ENCODE measurements at places on chromosomes 5 and 9.

GRCh38 chr5:143638654-143639053, 173.3 kb upstream of the HMHB1 start:
- no peak for DNase-seq

DNA sequence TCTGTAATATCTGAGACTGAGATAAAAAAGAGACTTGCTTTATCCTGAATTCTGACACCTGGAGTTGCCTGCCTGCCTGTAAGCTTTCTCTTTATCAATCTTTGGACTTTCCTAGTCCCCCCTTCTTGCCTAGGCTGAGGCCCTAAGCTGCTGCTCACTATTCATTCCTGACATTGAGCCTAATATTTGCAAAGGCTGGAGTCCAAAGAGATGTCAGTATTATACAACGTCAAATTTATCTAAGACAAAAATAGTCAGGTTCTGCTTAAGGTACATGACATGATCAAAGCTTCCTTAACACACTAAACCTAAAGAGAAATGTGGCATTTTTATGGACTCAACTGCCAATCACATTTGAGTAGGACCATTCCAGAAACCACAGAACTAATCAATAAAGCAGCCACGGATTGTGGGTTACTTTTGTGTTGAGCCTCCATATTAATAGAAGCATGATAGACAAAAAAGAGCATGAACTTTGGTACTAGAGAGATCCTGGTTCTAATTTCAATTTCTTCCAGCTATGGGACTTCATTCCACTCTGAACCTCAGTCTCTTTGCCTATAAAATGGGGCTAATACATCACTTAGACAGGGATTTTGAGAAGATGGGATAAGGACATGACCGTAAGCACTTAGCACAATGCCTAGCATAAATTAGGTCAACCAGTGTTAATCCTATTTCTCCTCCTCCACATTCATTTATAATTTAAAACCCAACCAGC, 56.1 kb downstream of the IL33 start:
- DNase-seq: no peak

- no peak for DNase-seq
These were observed 2.3 kb downstream of the FAM170A start for GRCh38 chr5:119631660-119632059.

GRCh38 chr9:13388157-13388556, 108.7 kb upstream of the MPDZ start:
- no peak for DNase-seq

GRCh38 chr5:32848681-32849080, 137.6 kb downstream of the NPR3 start:
- no peak for DNase-seq

DNA sequence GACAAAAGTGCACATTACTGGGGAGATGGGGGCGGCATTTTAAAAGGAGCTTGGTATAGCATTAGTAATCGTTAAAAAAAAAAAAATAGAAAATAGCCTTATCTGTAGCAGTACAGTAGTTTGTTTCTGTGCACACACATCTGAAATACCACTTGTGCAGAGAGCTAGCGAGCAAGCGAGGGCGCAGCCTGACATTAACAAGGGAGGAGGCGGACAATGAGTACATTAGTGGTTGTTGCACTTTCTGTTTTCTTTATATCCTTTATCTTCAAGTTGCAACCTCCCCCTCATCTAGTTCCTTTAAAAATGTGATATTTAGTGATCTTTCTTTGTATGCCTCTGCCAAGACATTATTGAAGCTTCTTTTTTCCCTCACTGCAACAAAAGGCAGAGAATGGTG, 880 bp upstream of the PTPDC1 start:
- DNase-seq: no peak

DNA sequence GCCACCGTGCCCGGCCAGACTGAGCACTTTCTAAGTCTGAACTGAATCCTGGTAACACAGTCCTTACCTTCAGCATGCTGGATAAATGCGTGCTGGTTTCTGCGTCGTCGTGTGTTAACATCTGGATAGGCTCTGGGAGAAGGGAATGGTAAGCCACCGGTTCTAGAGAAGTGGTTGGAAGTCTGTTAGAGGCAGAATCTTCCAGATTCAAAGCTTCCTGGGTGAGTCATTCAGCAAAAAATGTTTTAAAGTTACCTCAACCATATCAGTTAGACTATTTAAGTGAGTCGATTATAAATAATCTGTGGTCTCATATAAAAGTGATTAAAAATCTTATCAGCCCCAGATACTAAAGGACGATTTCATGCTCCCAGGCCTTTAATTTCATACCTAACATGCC, 256.5 kb upstream of the NFIL3 start:
- DNase-seq: no peak

GRCh38 chr5:107704681-107705401, 34.1 kb upstream of the EFNA5 start:
- no peak for DNase-seq

All from esophagus squamous epithelium (tissue), 5 donors.